ENCODE measurements at places on chromosomes 12 and 14.

- DNase-seq, result no peak
These were observed 984.0 kb downstream of the GALC start for GRCh38 chr14:87008965-87009364.

DNA sequence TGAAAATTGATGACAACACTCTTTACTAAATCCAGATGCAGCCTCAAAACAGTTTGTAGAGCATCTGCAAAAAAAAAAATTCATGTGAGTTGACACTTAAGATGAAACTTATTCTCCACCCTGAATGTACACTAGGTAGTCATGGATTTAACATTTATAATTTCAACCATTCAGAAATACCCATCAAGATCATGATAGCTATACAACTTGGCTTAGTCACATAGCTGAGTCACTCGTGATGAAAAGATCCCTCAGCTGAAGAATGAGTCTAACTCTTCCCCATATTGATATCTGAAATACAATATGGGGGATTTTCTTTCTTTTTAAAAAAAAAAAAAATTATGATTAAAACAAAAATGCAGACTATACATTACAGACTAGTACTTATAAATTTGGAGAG is 104.8 kb upstream of the PLEKHG7 start:
- no peak for DNase-seq

DNA sequence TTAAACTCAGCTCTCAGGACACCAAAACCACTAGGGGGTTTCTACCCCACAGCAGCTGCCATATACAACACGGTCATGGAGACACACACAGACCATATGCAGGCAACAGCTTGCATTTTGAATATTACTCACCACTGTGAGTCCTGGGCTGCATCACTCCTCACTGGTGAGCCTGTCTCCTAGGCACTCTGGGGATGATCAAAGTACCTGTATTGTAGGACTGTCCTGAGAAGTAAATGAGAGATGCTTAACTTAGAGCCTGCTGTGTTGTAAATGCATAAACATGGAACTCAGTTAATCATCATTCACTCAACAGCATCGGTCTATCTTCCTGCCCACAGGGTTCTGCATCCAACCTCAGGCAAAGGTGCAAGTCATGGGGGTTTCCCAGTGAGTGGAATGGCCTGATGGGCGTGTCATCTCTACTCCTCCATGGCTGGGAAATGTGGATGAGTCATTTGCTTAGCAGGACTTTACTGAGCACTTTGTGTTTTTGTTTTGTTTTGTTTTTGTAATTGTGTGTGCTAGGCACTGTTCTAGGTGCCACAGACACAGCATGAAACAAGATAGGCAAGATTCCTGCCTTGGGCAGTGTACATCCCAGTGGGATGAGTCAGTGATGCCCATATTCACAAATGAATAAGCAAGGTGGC is 1141.2 kb upstream of the TMEM132C start:
- no peak for DNase-seq

- no peak for DNase-seq
These were observed 618 bp upstream of the ANKRD52 start for GRCh38 chr12:56258820-56259183.

GRCh38 chr12:3282384-3282670 is 205.1 kb downstream of the TSPAN9 start:
- no peak for DNase-seq

GRCh38 chr14:59846595-59846994 is 24.0 kb downstream of the RTN1 start:
- DNase-seq, result no peak

- DNase-seq, result no peak
These were observed 108.3 kb downstream of the CRADD start for GRCh38 chr12:93785249-93786010.

- no peak for DNase-seq
These were observed 198.0 kb downstream of the FOXN3 start for GRCh38 chr14:89219051-89219450.

- no peak for DNase-seq
These were observed 129.4 kb downstream of the RPAP3 start for GRCh38 chr12:47576289-47576945.

- DNase-seq, result no peak
These were observed 128.1 kb downstream of the DACT1 start for GRCh38 chr14:58765843-58766242.

DNA sequence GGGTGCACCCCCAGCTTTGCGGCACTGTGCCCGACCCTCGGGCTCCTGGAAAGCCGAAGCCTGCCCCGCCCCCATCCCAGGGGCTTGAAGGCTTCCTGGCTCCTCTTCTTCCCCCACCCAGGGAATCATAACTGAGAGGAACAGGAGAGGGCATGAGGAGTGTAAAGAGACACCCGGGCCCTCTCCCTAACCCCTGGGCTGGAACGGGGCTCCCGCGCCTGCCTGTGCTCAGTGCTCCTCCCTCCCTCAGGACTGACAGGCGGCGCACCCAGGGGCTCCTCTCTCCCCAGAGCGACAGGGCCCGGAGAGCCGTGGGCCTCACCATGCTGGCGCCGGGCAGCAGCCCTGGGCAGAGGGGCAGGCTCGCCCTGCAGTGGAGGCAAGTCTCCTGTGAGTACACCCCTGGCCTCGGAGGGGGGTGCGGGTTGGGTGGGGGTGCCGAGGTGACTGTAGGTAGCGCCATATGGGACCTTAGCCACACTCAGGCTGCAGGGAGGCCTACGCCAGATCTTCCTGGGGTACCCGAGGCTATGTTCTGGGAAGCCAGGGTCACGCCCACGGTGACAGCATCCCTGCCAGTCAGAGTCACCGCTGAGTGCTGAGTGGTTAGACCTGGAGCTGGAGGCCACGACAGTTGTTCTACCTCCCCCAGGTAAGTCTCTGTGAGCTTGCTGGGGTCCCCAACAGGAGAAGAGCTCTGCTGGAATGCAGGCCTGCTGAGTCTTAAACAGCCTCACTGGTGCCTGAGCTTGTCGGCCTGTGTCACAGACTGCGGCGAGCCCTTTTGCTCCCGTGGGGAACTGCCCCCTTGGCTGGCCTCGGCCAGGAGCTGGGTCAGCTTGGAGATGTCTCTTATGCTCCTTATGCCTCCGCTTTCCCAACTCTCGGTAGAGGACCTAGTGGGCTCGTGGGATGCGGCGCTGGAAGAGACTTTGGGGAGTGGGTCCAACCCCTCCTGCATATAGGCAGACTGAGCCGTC is 7.8 kb downstream of the LRTM2 start:
- DNase-seq, result no peak

DNA sequence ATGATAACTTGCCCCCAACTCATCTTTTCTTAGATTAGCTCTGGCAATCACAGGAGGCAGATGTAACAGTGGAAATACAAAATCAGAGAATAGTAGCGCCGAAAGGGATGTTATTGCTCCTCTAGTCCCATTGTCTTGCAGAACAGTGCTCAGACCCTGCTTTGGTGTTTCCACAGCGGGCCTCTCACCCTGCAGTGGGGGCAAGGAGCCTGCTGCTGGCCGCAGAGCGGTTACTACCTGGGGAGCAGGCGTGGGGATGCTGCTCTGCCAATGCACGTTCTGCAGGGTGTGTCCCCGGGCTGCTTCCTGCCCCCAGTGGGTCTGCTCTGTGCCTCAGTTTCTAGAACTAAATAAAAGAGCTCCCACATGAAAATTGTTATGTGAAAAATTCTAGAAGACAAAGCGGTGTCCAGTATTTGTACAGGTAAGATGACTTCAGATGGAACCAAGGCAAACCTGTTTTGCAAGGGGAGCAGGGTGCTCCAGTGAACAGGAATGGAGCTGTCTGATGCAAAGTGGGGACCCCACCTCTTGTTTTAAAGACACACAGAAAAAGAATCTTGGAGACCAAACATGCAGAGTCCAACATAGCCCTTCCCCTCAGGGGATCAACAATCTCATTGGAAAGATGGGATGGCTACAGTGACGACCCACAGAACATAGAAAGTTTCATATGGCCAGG is 35.5 kb downstream of the LRRC74A start:
- DNase-seq, result no peak

DNA sequence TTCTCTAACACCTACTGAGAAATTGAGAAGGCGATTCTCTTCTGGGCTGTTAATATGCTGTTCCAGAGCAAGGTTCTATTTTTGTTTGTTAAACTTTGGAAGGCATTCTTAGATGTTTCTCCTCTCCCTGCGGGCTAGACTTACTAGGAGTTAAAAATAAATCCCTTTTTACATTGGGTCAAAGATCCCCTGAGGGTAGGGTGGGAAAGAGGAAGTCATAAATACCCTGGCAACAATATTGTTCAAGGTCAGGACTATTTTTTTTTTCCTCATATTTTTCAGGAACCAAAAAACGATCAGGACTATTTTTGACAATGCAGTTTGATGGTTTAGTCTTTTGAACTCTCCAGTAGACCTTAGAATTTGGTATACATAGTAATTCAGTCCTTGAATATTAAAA is 12.0 kb upstream of the SLC2A14 start:
- DNase-seq, result no peak

DNA sequence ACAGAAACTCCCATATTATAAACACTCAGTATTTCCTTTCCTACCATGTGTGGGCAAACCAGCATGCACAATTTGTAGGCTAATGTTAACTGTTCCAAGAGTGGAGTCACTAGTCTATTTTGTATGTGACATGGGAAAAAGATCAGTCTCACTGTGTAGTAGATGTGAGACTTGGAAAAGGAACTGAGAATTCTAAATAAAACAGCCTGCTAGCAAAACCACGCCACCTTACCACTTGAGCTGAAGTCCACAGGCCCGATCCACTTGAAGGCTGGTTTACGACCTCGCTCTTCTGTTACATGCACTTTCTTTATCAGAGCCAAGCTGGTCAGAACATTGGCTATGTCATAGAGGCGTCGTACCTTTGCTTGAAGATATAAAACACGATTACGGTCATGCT is 22.5 kb downstream of the E2F7 start:
- DNase-seq, result no peak

GRCh38 chr14:22268875-22269274 is 320.1 kb downstream of the DAD1 start:
- no peak for DNase-seq

GRCh38 chr12:47560415-47560814 is 145.4 kb downstream of the RPAP3 start:
- no peak for DNase-seq

DNA sequence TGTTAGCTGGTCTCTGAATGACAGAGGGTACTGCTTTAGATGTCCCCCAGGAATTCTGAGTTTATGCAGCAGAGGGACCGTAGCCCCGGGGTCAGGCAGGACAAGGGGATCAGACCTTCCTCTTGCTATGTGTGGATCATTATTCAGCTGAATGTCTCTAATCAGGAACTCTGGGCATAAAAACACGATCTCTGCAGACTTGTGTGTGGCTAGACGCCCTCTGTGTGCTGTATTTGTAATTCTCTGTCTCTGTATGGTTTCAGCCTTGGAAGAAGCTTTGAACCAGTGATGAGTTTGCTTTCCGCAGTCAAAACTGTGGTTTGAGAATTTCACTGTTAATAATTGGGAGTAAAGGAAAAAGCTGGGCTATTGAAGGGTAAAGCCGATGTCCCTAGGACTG is 125.3 kb downstream of the ETV6 start:
- DNase-seq, result no peak

GRCh38 chr12:114011711-114012110 is 45.6 kb upstream of the RBM19 start:
- no peak for DNase-seq

- no peak for DNase-seq
These were observed 18.6 kb downstream of the OR6S1 start for GRCh38 chr14:20622816-20623291.

DNA sequence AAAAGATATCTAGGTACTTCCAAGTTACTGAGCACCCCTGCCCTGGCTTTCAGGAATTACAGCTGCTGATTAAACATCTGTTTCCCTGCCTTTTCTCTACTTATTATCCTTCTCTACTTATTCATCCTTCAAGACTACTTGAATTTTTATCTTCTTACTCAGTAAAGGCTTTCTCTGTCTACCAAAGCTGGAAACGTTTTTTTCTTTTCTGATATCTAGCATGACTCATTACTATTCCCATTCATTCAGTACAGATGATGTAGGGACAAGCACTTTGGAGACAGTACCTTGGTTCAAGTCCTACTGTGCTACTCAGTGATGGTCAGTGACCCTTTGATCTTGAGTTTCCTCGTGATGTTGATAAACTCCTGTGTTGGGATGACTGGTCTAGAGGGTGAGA is 848.7 kb downstream of the NRXN3 start:
- DNase-seq, result no peak

DNA sequence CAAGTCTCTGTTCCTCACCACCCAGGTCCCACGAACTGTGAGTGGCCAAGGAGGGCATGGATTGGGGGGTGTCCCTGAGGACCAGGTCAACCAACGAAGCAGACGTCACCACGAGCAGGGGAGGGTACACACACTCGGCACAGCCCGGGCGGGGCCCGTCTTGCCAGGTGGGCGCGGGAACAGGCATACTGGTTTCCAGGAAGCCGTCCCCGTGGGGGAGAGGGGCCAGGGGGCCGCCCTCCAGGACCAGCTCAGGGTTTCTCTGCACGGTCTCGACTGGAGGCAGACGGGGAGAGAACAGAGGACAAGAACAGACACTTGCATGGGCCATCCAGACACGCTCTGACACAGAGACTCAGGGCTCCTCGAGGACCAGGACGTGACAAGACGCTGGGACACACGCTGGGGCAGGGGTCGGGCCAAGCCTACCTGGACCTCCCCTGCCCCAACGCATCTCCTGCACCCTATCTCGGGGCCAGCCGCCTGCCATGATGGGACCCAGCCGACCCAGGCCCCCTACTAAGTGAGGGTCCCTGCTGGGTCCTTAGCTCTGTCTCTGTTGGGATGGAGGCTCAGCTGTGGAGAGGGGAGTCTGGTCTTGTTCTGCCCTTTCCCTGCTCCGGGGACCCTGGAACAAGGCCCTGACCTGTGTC is 11.3 kb downstream of the ARL6IP4 start:
- no peak for DNase-seq

DNA sequence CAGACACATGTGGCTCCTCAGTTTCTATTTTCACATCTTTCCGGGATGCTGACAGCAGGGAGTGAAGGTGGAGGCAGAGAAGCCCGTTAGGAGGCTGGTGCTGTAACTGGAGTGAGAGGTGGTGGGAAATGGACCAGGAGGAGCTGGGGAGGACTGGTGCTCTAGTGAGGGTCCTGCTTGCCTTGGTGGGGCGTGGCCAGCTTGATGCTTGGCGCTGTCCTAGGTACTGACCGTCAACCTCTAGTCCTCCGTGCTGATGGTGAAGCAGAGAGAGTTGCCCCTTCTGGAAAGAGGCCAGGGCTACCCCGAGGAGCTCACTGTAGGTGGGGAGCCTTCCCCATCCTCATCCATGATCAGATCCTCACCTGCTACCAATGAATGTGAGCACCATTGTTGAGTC is 1.4 kb downstream of the TRMT61A start:
- no peak for DNase-seq
